ENCODE measurements at places on chromosomes 7 and 10. TPM values are rescaled to one million over a fixed set of nuclear protein-coding genes. Genes with fewer than 3 reads are reported as not detected.

DNA sequence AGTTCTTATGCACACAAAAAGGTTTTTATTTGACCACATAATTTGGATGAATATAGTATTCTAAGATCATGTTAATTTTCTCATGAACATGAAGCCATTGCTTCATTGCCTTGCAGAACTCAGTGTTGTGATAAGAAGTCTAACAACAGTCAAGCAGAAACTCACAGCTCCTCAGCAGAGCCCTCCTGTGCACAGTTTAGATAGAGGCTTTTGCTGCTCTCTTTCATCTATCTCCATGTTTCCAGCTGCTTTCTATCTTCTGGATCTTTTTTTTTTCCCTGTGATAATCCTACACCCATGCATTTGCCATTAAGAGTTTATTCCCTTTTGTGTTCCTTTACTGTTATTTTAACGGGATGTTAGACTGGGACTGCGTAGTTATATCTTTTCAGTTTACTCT, 557.7 kb upstream of the LRRTM3 start:
- no peak overlapping the region for H3K4me3 ChIP-seq
- H3K27ac ChIP-seq, result no peak overlapping the region
- no peaks in the 10 kb centered on the region for H3K27me3 ChIP-seq

- no peak overlapping the region for H3K4me3 ChIP-seq
- no peaks in the 10 kb centered on the region for H3K36me3 ChIP-seq
- peaks cover 31% of the 10 kb centered on the region for H3K27me3 ChIP-seq
- DNase-seq, result no peak
- peaks cover 2% of the 10 kb centered on the region for H3K4me1 ChIP-seq
- H3K27ac ChIP-seq, result no peak overlapping the region
Measured at GRCh38 chr7:87234949-87235348, 15.4 kb upstream of the TMEM243 start.

GRCh38 chr10:102644066-102644645, at the start of gene TRIM8:
Gene TRIM8, plus strand, starts transcription at chr10:102644479. Its CDS starts 139 bp downstream, at chr10:102644618.
- no peaks in the 10 kb centered on the region for H3K27me3 ChIP-seq
- peak; percentile 45 for DNase-seq
- H3K27ac ChIP-seq, result peak within 1 kb of the TSS; percentile 99
- H3K36me3 ChIP-seq, result peaks cover 2% of the 10 kb centered on the region
- H3K4me3 ChIP-seq, result peak within 1 kb of the TSS; percentile 99
- peaks cover 39% of the 10 kb centered on the region for H3K4me1 ChIP-seq

GRCh38 chr10:75191821-75192568, 18.6 kb upstream of the VDAC2 start:
- H3K4me3 ChIP-seq, result peak overlapping the region; percentile 63
- H3K27me3 ChIP-seq, result no peaks in the 10 kb centered on the region
- DNase-seq, result no peak
- H3K4me1 ChIP-seq, result peaks cover 9% of the 10 kb centered on the region
- peaks cover 4% of the 10 kb centered on the region for H3K36me3 ChIP-seq
- H3K27ac ChIP-seq, result no peak overlapping the region

Gene SORCS1
- total RNA-seq, result not detected

Measured in T-helper 17 cell (primary cell).